Activated CD4-positive, alpha-beta T cell treated with anti-CD3 and anti-CD28 coated beads for 48 hours (primary cell): ENCODE measurements at places on chromosomes 16 and 17.

GRCh38 chr17:45197108-45197507 is 24.6 kb upstream of the FMNL1 start:
- no peak for DNase-seq

- no peak for DNase-seq
These were observed 587 bp downstream of the HS3ST4 start for GRCh38 chr16:25692351-25692741.

GRCh38 chr16:31145398-31145990 is 4.4 kb downstream of the PRSS36 start:
- no peak for DNase-seq

- no peak for DNase-seq
These were observed 35.4 kb downstream of the ITGAM start for GRCh38 chr16:31295206-31295605.

- no peak for DNase-seq
These were observed 27.4 kb upstream of the GNAO1 start for GRCh38 chr16:56163938-56164337.

- no peak for DNase-seq
These were observed 9.2 kb downstream of the HS3ST3B1 start for GRCh38 chr17:14310101-14310500.

- no peak for DNase-seq
These were observed 410.2 kb upstream of the PSMD7 start for GRCh38 chr16:73886426-73886825.

DNA sequence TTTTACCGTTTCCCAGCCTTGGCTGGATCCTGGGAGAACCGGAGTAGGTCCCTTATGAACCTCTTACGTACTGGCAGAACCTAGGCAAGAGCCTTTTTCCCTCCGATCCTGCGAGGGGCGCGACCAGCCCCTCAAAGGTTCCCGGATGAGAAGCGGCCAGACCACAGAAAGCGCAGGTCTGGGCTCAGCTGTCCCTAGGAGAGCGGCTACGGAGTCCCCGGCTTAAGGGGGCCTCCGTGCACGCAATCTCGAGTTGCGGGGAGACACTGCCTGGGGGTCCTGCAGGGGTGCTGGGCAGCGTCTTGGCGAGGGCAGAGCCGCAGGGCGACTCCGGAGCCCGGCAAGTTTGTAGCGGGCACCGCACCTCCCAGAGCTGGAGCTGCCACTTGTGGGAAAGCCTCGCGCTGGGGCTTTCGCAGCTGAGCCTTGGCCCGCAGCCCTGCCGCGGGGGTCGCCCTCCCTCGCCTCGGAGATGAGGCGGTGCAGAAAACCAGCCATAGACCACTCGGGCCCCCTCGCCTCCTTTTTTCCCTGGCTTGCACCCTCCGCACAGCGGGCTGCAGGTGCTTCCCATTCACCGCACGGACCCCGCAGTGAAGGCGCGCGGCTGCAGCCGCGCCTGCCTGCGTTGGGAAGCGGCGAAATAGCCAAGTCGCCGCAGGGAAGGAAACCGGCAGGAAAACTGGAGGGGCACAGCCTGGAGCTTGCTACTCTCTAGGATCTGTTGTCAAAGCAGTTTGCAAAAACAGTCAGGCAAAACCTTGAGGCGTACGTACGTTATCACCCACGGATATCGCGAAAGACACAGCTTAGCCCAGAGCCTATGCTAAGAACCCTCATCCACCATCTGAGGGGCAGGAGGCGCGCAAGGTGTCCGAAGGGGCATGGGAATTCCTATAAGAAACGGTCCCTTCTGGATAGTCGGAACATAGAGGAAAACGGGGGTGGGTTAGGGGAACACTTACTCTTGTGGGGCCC is 834 bp downstream of the CDH8 start:
- no peak for DNase-seq

GRCh38 chr16:62921904-62922303 is 885.7 kb upstream of the CDH8 start:
- no peak for DNase-seq

- no peak for DNase-seq
These were observed 100.8 kb upstream of the CORO6 start for GRCh38 chr17:29723278-29724047.

- DNase-seq: no peak
These were observed 53.6 kb downstream of the NUP88 start for GRCh38 chr17:5365831-5366230.

DNA sequence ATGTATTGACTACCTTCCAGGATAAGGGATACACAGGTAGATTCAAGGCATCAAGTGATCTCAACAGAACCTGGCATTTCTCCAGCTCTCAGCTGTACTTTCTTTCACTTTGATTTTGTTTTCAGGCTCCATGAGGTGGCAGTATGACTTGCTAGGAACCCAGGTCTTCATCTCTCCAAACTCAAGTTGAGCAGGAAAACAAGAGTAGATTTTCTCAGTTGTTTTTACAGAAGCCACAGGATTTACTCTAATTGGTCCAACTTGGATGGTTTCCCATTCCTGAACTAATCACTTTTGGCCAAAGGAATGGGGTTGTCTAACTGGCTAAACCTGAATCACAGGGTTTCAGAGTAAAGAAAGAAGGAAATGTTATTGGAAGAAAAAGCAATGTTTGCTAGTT is 146.6 kb downstream of the TRIM37 start:
- no peak for DNase-seq

DNA sequence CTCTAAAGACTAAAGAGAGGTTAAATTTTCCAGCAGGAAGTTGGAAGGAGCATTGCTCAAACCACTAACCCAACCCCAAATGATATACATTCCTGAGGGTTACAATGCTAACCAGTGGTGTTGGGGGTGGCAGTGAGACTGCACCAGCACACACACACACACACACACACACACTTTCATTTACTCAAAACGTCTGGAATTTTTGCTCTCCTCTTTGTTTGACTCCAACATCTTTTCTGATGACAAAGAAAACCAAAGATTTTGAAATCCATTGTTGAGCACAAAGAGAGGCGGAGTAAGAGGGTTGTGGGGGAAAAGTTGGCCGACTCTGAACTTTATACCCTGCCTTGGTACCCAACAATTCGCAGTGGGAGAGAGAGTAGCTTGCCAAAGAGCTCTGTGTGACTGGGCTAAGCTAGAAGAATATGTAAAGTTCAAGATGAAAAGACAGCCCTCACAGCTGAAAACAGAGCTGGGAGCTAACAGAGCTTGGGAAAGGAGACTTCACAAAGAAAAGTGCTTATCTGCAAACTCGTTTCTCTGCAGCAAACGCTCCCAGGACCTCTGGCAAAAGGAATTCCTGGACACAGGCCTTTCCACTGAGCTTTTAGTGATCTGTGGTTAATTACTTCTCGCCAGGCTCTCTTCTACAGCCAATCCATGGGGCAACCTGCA is 426.0 kb upstream of the CDH11 start:
- no peak for DNase-seq

DNA sequence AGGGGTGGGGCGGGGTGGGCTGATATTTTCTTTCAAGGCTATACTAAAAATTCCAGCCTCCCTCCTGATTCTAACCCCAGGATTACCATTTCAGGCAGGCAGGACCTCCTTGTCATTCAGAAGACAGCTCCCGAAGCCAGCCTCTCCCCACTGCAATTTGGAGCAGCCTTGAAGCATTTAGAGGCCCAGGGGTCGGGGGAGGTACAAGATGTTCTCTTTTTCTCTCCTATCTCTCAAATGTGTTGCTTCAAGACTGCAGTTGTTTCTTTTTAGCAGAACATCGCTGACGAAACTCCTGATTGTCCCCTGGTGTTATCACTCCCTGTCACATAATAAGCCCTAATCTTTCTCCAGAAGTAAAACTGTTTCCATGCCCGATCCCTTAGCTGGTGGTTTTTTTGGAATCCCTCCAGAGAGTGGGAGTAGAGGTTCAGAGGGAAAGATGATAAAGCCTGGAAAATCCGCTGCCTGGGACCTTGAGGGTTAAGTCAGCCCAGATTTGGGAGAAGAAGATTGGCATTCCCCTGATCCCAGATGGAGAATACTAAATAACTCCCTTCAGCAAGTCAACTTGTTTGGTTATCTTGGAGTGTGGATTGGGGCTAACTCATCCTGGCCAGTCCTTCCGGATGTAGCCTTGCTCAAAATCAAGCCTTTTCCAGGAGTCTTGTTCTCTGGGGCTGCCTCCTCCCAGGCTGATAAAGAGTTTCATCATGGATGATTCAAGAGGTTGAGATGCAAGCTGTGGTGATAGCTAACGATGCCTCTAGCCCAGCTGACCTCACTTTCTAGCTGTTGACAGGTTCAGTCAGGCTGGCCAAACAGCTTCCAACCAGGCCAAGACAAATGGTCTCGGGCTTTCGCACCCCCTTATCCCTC is 71.3 kb downstream of the SOX9 start:
- no peak for DNase-seq

DNA sequence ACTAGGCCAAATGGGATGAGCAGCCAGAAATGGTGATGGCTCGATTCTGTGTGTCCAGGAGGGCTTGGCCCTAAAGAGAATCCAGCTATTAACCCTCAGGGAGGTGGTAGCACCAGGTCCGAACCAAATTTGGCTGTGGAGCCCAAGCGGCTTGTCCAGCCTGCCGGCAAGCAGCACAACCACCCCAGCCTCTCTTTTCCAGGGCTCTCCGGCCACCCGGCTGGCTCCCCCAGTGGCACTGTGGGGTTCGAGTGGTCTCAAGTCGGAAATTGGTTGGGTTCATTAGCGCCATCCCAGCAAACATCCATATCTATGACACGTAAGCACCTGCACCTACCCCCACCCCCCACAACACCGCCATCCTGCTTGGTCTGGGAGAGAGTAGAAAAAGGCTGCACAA is 35.4 kb downstream of the PLCD3 start:
- no peak for DNase-seq

GRCh38 chr17:6137716-6138502 is 67.7 kb downstream of the WSCD1 start:
- DNase-seq: no peak

- DNase-seq: no peak
These were observed 40.7 kb upstream of the CBFA2T3 start for GRCh38 chr16:89017543-89018281.

DNA sequence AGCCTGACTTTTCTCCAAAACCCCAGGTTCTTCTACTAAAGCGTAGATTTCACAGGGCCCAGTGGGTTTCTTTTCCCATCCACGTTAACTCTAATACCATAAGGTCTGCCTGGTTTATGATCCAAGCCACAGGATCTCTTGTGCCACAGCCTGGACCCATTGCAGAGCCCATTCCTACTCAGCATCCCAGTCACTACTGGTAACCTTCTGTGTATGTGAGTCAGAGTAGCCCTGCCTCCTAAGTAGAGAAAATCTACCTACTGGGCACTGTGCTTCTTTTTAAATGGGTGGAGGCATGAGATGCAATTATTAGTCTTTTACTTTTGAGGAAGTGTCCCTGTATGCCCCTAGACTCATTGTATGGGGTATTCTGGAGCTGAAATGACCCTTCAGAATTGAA is 13.5 kb downstream of the CCL11 start:
- no peak for DNase-seq

- DNase-seq: no peak
These were observed 505.0 kb downstream of the GRIN2A start for GRCh38 chr16:9677301-9677653.

GRCh38 chr16:69727916-69728270 is 1.5 kb upstream of the NQO1 start:
- DNase-seq: no peak

DNA sequence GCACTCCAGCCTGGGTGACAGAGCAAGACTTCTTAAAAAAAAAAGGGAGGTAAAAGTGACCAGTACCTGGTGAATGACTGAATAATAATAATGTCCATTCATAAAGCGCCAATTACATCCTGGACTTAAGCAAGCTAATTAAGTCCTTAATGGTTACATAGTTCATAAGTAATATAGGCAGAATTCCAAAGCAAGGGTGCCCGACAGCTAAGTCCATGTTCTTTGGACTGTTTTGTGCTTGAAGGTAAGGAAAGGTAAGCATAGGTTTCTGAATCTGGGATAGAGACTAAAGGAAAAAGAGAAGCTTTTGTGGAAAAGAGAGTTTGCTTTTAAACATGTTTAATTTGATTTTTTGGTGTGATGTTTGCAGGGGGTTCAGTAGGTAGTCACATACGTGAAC is 9.8 kb downstream of the POLR2A start:
- no peak for DNase-seq

DNA sequence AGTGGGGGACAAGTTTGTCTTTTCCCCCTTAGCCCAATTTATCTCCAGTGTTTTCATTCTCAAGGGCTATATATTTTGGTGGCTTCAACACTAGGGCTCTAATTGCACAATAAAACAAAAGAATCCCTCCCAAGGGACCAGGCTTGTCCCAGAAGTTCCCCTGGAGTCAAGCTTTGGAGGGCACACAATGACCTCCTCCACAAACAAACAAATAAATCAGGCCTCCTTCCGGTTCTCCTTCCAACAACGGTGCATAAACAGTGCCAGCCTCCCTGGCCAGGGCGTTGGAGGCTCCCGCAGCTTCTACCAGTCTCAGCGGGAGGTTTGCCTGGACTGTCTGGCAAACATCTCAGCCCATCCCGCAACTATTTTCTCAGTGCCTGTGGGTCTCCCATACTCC is 188.0 kb upstream of the FOXF1 start:
- DNase-seq: no peak

DNA sequence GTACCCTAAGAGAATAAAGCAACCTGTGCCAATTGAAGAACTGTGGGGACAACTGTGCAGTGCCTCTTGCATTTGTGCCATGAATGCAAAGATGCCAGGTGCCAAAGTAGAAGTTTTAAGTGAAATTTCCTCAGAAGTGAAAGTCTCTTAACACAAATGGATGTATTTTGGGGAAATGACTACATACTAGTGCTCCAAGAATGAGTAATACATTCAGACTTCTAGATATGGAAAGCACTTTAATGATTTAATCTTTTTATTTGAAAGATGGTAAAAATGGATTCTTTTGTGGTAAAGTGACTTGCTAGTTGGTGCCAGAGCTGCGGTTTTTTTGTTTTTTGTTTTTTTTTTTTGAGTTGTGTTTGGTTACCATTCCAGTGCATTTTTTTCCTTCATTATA is 15.0 kb downstream of the UTP18 start:
- no peak for DNase-seq

GRCh38 chr16:71896764-71897368 is 1.5 kb downstream of the IST1 start:
- no peak for DNase-seq

GRCh38 chr16:48498769-48499631 is 111.0 kb downstream of the N4BP1 start:
- no peak for DNase-seq

GRCh38 chr16:59510008-59510424 is 775.9 kb upstream of the GOT2 start:
- no peak for DNase-seq

GRCh38 chr17:47905221-47905733 is 9.2 kb downstream of the SP2 start:
- DNase-seq: no peak

- no peak for DNase-seq
These were observed 3.4 kb upstream of the ZNF423 start for GRCh38 chr16:49859125-49859811.

- DNase-seq: no peak
These were observed 2.8 kb downstream of the CAPN15 start for GRCh38 chr16:530111-530817.
